ENCODE measurements at places on chromosomes 2 and 18.
A peak's percentile ranks its signal among the peaks of the same experiment; 100 is the strongest.

DNA sequence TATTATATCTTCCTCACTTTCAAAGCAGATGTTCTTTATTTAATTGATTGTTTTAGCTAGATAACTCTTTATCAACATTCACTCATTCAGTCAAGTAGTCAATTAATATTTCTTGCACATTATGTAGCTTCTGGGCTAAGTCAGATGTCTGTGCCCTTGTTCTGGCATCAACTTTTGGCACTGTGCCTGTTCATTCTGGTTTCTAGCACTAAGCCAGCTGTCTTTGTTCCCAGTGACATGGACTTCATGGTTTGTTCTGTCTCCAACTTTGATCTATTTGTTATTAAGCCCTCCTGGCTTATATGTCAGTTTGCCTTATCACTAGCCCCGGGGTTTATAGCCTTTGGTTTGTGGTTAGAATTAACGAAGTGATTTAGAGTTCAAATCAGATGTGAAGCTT lies 247.9 kb upstream of the SYT4 start:
- no peaks in the 10 kb centered on the region for H3K36me3 ChIP-seq
- no peaks in the 10 kb centered on the region for H3K4me1 ChIP-seq
- no peak overlapping the region for H3K4me3 ChIP-seq
- no peaks in the 10 kb centered on the region for H3K27me3 ChIP-seq
- no peak for DNase-seq

- H3K36me3 ChIP-seq, result no peaks in the 10 kb centered on the region
- DNase-seq, result no peak
- no peak overlapping the region for H3K4me3 ChIP-seq
- H3K27me3 ChIP-seq, result no peaks in the 10 kb centered on the region
Observed at GRCh38 chr2:119489232-119489952, 34.9 kb downstream of the SCTR start.

DNA sequence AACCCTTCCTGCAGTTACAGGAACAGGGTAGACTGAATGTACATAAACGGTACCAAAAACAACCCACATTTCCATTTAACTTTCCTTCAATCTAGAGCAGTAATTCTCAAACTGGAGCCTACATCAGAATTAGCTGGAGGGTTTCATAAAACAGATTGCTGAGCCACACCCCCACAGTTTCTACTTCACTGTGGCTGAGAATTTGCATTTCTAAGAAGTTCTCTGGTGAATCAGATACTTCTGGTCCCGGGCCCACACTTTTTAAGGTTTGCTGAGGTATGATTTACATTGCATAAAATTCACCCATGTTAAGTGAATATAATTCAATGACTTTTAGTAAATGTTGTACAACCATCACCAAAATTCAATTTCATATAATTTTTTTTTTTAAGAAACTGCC lies 113.7 kb downstream of the SRBD1 start:
- H3K27ac ChIP-seq, result no peak overlapping the region
- no peaks in the 10 kb centered on the region for H3K27me3 ChIP-seq
- no peak for DNase-seq

DNA sequence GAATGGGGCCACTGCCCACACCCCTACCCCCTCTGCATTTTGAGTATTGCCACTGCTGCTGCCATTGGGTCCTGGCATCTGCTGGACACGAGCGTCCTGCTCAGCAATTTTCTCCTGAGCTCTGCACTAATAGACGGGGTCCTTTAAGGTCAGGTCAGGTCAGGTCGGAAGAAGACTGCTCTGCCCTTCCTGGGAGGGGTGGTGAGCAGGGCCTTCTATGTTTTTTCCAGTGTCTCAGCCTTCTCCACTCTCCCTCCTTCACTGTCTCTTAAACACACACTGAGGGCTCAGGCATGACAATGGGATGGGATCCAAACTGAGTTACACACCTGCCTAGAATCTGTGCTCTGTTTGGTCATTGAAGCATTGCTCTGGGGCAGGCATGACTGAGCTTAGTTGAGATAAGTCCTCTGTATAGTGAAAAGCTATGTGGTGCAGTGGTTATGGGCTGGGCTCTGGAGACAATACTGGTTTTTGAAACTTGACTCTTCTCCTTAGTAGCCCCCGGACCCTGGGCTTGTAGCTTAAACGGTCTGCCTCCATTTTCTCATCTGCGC lies 10.6 kb downstream of the MYO1B start:
- H3K27me3 ChIP-seq, result no peaks in the 10 kb centered on the region
- no peak for DNase-seq
- no peaks in the 10 kb centered on the region for H3K36me3 ChIP-seq
- H3K4me1 ChIP-seq, result no peaks in the 10 kb centered on the region
- H3K4me3 ChIP-seq, result no peak overlapping the region
- no peak overlapping the region for H3K27ac ChIP-seq

GRCh38 chr2:211901226-211901846 lies 637.3 kb downstream of the ERBB4 start:
- H3K27ac ChIP-seq, result no peak overlapping the region
- H3K4me1 ChIP-seq, result no peaks in the 10 kb centered on the region
- no peak overlapping the region for H3K4me3 ChIP-seq
- no peak for DNase-seq

GRCh38 chr2:156540706-156541105 lies 104.5 kb downstream of the GPD2 start:
- no peaks in the 10 kb centered on the region for H3K36me3 ChIP-seq
- H3K27me3 ChIP-seq, result no peaks in the 10 kb centered on the region
- H3K4me3 ChIP-seq, result no peak overlapping the region
- H3K4me1 ChIP-seq, result peaks cover 12% of the 10 kb centered on the region

- no peak overlapping the region for H3K4me3 ChIP-seq
- H3K27me3 ChIP-seq, result no peaks in the 10 kb centered on the region
- DNase-seq, result no peak
- H3K36me3 ChIP-seq, result no peaks in the 10 kb centered on the region
- no peaks in the 10 kb centered on the region for H3K4me1 ChIP-seq
Observed at GRCh38 chr2:80519121-80519643, 214.6 kb upstream of the LRRTM1 start.

DNA sequence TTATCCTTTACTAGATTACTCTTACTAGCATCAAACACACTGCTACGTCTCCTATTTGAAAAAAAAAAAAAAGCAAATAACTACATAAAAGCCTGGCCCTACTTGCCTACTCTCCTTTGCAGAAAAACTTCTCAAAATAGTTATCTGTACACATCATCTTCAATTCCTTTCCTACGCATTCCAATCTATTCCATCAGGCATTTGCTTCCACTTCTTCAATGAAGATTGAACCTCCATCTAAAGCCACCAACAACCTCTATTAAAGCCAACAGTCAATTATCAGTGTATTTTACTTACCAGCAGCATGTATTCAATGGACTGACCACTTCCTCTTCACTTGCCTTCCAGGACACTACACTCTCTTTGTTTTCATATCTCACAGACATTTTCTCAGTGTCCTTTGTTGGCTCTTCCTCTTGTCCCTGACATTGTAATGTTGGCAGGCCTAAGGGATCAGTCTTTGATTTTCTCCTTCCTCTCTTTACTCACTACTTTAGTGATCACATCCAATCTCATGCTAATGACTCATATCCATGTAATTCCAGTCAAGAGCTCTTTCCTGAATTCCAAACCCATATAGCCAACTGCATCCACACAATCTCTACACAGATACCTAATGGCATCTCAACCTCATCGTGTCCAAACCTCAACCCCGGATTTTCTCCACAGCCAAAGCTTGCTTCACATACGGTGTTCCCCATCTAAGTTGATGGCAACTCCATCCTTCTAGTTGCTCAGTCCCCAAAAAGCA lies 131.3 kb downstream of the CCDC148 start:
- no peak for DNase-seq
- H3K36me3 ChIP-seq, result no peaks in the 10 kb centered on the region
- no peak overlapping the region for H3K27ac ChIP-seq
- H3K4me1 ChIP-seq, result no peaks in the 10 kb centered on the region
- no peak overlapping the region for H3K4me3 ChIP-seq
- no peaks in the 10 kb centered on the region for H3K27me3 ChIP-seq

GRCh38 chr2:216083464-216084281 lies 2.0 kb downstream of the TMEM169 start:
- no peak overlapping the region for H3K27ac ChIP-seq
- H3K27me3 ChIP-seq, result no peaks in the 10 kb centered on the region
- DNase-seq, result no peak
- no peaks in the 10 kb centered on the region for H3K36me3 ChIP-seq
- H3K4me3 ChIP-seq, result no peak overlapping the region

DNA sequence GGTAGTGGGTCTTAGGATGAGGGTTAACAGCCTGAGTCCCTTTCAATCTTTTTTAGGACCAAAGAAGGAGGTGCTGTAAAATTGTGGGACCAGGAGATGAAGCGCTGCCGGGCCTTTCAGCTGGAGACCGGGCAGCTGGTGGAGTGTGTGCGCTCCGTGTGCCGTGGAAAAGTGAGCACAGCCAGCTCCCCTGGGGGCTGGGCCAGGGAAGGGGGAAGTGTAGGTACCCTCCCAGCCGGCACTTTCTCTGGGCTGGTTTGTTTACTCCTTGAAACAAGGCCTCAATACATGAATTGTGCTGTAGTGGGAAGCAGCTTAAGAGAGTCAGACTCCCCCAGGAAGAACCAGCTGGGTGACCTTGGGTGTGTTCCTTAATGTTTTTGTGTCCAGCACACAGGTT lies 90.1 kb downstream of the RTN4 start:
- peaks cover 9% of the 10 kb centered on the region for H3K4me1 ChIP-seq
- no peaks in the 10 kb centered on the region for H3K36me3 ChIP-seq
- no peak for DNase-seq
- H3K27me3 ChIP-seq, result no peaks in the 10 kb centered on the region
- H3K4me3 ChIP-seq, result no peak overlapping the region

- no peak overlapping the region for H3K4me3 ChIP-seq
- H3K27ac ChIP-seq, result no peak overlapping the region
- H3K4me1 ChIP-seq, result no peaks in the 10 kb centered on the region
- H3K27me3 ChIP-seq, result no peaks in the 10 kb centered on the region
- H3K36me3 ChIP-seq, result no peaks in the 10 kb centered on the region
Observed at GRCh38 chr2:176592216-176592615, 323.0 kb downstream of the MTX2 start.

GRCh38 chr2:12705742-12706141 lies 11.0 kb upstream of the TRIB2 start:
- no peaks in the 10 kb centered on the region for H3K27me3 ChIP-seq
- no peak overlapping the region for H3K4me3 ChIP-seq
- H3K27ac ChIP-seq, result no peak overlapping the region
- no peak for DNase-seq
- no peaks in the 10 kb centered on the region for H3K36me3 ChIP-seq
- H3K4me1 ChIP-seq, result peaks cover 18% of the 10 kb centered on the region

DNA sequence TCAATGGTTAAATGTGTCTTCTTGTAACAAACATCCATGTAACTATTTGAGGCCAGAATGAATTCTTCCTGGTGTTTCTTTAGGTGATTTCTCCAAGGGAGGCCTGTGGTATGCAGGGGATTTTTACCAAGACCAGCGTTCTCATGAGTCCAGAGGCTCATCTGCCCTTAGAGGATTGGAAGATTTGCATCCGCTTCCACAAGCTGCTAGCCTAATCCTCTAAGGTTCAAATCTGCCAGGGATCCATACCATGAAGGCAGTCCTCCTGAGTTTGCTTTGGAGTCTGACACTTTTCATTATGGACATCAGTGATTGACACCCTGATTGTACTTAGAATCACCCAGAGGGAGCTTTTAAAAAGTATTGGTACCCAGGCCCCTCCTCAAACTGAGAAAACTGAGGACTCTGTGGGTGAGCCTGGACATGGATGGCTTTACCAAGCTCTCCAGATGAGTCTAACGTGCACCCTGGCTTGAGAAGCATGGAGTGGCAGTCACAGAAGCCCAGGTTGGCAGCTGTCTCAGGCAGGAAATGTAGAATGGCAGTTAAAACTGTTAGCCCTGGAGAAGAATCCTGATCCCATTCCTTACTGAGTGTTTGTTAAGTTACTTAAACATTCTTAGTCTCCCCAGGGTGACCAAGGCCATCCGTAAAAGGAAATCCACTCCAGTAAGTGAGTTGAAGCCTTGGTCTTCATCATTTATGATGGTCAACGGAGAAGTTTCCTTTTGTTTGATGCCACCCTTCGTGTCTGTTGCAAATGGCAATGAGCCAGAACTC lies 95.3 kb upstream of the RMDN2 start:
- peak overlapping the region; percentile 50 for H3K27ac ChIP-seq
- no peak for DNase-seq
- peaks cover 24% of the 10 kb centered on the region for H3K4me1 ChIP-seq
- no peak overlapping the region for H3K4me3 ChIP-seq

DNA sequence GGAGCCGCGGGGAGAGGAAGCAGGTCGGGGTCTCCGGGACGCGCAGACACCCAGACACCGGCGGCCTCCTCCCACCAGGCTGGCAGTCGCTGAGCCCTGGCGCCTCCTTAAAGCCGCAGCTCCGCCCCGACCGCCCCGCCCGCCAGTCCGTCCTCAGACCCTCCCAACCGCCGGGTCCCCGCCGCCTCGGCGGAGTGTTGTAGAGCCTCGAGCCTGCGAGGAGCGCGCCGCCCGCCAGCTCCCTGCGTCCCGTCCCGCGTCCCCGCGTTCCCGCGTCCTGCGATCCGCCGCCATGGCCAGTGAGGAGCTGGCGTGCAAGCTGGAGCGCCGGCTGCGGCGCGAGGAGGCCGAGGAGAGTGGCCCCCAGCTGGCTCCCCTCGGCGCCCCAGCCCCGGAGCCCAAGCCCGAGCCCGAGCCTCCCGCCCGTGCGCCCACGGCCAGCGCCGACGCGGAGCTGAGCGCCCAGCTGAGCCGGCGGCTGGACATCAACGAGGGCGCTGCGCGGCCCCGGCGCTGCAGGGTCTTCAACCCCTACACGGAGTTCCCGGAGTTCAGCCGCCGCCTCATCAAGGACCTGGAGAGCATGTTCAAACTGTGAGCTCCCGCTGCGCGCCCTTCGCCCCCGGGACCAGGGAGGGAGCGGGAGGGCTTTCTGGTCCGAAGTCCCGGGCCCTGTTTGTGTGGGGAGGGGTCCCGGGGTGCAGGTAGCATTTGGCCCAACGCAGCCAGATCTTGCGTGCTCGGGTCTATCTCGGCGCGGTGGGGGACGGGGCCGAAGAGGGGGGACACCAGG lies at the start of gene EFHD1:
EFHD1 (plus strand) TSS at position 192 of the 793 bp plus-strand sequence; CDS start at position 293, 101 bp downstream.
- H3K36me3 ChIP-seq, result no peaks in the 10 kb centered on the region
- H3K27me3 ChIP-seq, result no peaks in the 10 kb centered on the region
- H3K4me1 ChIP-seq, result peaks cover 45% of the 10 kb centered on the region
- peak within 1 kb of the TSS; percentile 96 for H3K4me3 ChIP-seq
- H3K27ac ChIP-seq, result peak within 1 kb of the TSS; percentile 93

- no peak overlapping the region for H3K4me3 ChIP-seq
- no peaks in the 10 kb centered on the region for H3K36me3 ChIP-seq
- H3K27me3 ChIP-seq, result no peaks in the 10 kb centered on the region
- no peaks in the 10 kb centered on the region for H3K4me1 ChIP-seq
Observed at GRCh38 chr2:141770530-141770929, 360.3 kb downstream of the LRP1B start.

GRCh38 chr2:229521576-229521975 lies 192.8 kb downstream of the DNER start:
- H3K27ac ChIP-seq, result no peak overlapping the region
- no peaks in the 10 kb centered on the region for H3K4me1 ChIP-seq
- H3K36me3 ChIP-seq, result no peaks in the 10 kb centered on the region
- DNase-seq, result no peak
- H3K4me3 ChIP-seq, result no peak overlapping the region

GRCh38 chr2:223929571-223930102 lies 15.5 kb downstream of the WDFY1 start:
- no peak for DNase-seq
- H3K36me3 ChIP-seq, result no peaks in the 10 kb centered on the region
- no peaks in the 10 kb centered on the region for H3K27me3 ChIP-seq
- H3K27ac ChIP-seq, result no peak overlapping the region
- peaks cover 15% of the 10 kb centered on the region for H3K4me1 ChIP-seq

GRCh38 chr18:42437646-42438045 lies 482.6 kb downstream of the PIK3C3 start:
- DNase-seq, result no peak
- H3K4me1 ChIP-seq, result no peaks in the 10 kb centered on the region
- no peak overlapping the region for H3K27ac ChIP-seq
- no peak overlapping the region for H3K4me3 ChIP-seq
- H3K36me3 ChIP-seq, result no peaks in the 10 kb centered on the region
- H3K27me3 ChIP-seq, result no peaks in the 10 kb centered on the region
